Hepatic stellate cell (primary cell): ENCODE measurements at places on chromosomes 2 and 18.

- DNase-seq, result no peak
Measured at GRCh38 chr2:194723446-194723845, 933.6 kb upstream of the SLC39A10 start.

DNA sequence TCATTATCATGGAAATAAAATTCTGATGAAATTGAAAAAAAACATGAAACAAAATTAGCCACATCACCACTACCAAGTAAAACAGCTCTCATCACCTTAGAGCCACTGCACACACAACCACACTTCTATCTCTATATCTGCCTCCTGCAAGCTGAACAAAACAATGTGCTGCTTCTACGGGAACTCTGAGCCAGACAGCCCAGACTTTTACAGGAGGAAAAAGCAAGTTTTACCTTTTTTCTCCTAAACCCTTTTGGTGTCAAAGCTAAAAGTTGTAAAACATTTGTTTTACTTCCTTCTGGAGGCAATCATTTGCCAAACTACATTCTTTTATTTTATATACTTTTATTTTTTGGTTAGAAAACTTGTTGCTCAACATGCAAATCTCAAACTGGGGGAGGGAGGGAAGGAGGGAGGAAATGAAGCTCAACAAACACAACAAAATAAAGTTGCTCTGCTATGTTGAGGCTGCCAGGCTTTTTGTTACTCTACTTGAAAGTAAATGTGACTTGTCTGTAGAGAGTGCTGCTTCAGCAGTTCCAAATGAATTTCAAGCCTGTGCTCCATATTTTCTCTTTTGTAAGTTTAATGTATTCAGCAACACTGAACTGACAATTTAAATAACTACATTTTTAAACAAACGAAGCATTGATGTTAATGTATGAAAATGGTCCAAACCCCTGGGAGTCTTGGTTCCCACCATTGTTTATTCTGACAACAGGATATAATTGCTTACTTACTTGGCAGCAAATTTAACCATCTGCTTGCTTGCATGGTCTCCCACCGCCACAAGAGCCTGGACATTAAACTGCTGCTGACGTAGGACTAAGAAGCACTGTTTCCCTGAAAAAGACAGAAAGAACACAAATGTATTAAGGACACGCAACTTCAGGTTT lies 24.5 kb downstream of the DARS1 start:
- DNase-seq, result no peak

DNA sequence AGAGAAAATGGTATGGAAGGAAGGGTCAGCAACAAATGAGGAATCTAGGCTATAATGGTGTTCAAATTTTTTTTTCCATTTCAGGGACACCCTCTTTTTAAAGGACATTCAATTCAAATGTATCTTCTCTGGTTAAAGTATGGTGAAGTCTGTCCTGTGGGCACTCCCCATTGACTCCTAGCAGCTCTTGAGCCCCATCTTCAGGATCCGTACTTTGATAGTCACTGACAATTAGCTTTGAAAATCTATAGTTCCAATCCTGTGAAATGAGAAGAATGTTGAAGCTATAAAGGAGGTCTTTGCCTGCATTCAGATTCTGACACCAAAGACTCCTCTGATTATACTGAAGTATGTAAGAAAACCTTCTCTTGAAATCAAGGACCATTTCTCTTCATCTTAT lies 43.3 kb downstream of the KCNH7 start:
- no peak for DNase-seq

DNA sequence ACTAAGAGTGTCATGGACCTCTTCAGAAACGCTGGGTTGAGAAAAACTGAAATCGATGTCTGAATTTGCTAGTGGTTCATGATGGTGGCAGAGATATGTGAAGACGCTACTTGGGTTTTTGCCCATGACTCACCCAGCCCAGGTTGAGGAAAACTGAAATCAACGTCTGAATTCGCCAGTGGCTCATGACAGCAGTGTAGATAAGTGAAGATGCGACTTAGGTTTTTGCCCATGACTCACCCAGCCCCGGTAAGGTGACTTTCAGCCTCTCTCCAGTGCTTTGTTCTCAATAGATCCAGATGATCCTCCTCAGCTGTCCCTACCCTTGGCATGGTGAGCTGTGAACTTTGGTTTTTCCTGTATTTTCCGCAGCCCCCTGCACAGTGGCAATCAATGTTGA lies 105.3 kb upstream of the SIX3 start:
- no peak for DNase-seq

- DNase-seq, result no peak
Measured at GRCh38 chr2:196551014-196551413, 88.5 kb upstream of the CCDC150 start.

GRCh38 chr18:23133860-23134779 lies 1.2 kb upstream of the CABLES1 start:
- DNase-seq, result no peak

- DNase-seq, result peak; percentile 62
Measured at GRCh38 chr2:165016772-165017411, 61.6 kb upstream of the SLC38A11 start.

- DNase-seq, result peak; percentile 51
Measured at GRCh38 chr2:67503066-67503795, 106.1 kb downstream of the ETAA1 start.

DNA sequence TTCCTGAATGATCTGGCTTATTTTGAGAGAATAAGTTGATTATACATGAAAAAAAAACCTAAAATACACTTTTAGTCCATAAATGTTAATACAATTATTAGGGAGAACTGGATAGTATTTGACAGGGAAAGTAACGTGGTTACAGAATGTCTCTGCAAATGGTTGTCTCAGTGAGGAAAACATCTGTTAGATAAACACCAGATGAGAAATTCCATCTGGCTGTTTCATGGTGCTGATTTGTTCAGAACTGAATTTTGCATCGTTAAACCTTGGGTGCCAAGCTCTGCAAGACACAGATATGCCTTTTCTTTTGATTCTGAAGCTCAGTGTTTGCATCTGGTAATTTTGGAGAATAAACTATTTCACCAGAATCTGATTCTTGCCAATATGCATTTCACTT lies 90.4 kb downstream of the SCN3A start:
- DNase-seq, result peak; percentile 12

GRCh38 chr2:241950413-241951315 lies 81.1 kb downstream of the RTP5 start:
- DNase-seq, result peak; percentile 91

DNA sequence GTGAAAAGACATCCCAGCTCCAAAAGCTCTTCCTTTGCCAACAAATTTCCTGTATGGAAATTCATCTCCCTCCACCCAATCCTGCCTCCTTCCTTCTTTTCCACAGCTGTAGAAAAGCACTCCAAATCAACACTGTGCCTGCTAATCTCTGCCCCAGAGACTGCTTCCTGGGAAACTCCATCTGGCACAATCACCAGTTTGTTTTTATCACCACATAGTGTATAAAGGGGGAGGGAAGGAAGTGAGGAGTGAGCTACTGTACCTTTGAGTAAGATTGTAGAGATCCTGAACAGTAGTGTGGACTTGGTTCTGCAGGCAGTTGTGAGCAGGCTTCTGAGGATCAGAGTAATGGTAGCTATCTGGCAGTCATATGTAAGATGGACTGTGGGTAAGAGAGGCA lies 14.7 kb upstream of the FAM237A start:
- no peak for DNase-seq

GRCh38 chr2:120314690-120315366 lies 31.1 kb upstream of the INHBB start:
- no peak for DNase-seq

- no peak for DNase-seq
Measured at GRCh38 chr2:144523596-144524117, 3.7 kb upstream of the ZEB2 start.
